ENCODE measurements at places on chromosomes 7 and 10. TPM values are rescaled to one million over a fixed set of nuclear protein-coding genes. Genes with fewer than 3 reads are reported as not detected.

- DNase-seq, result no peak
Observed at GRCh38 chr10:74086317-74086716, 64.3 kb downstream of the AP3M1 start.

DNA sequence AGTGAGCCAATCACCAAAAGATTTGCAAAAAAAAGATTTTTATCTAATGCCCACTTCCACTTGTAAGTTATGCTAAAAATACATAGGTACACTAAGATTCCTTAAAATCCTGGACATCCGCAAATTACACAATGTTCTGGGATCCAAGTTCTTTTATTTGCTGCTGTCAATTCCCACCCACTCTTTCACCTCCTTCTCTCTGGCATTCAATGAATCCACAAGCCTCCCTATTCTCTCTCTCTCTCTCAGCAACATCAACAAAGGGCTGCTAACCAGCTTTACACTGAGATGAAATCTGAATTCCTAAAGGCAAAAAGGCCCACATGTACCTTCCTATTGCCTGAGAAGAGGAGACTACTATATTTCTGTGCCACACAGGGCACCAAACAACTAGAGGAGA, 99.9 kb downstream of the ARMH3 start:
- no peak for DNase-seq

GRCh38 chr10:101566333-101567164, 21.5 kb downstream of the POLL start:
- DNase-seq, result peak; percentile 61

DNA sequence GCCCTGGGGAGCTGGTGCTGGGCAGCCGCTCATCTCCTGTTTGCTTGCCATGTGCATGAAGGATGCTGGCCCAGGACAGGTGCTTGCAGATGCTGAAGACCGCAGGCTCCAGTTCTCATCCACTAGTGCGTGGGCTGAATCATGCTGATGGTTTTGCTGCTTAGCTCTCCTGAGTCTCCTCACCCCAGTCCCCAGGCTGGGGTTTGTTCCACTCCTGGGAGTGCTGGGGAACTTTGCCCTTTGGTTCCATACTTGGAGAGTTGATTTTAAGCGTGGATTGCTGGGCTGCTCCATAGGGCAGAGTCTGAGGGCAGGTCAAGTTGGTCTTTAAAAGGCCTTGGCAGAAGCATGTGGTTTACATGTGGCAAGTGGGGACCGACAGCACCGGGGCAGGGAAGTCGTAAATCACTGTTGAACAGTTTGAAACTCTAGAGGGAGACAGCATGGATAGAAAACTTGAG, 9.1 kb downstream of the DYNC2I1 start:
- DNase-seq, result no peak

DNA sequence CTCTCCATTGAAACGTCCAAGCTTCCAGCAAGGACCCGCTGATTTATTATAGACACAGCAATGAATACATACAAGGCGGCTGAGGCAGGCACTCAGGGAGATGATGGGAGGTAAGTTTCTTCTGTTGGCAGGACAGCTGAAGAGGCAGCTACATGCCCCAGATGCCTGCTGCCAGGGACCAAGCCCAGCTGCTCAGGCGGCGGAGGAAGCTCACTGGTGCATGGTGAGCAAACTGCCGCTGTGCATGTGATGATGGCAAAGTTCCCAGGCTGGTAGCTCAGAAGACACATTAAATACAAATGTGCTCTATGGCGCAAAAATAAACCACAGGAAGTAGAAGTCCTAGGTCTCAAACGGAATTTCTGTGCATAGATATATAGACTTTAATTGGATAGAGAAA, 2.3 kb downstream of the DNTT start:
- no peak for DNase-seq

- no peak for DNase-seq
Observed at GRCh38 chr7:14579971-14580370, 322.6 kb downstream of the DGKB start.

The ZNF800 gene
- total RNA-seq, result 56.3 TPM

The HTR5A gene
- total RNA-seq, result not detected

All from natural killer cell treated with Interleukin-12 subunit alpha and Interleukin-12 subunit beta and Interleukin-15 and Interleukin-18, amount 100 ng/mL, for 72 hours (primary cell).